ENCODE measurements at places on chromosomes 5 and 9.

DNA sequence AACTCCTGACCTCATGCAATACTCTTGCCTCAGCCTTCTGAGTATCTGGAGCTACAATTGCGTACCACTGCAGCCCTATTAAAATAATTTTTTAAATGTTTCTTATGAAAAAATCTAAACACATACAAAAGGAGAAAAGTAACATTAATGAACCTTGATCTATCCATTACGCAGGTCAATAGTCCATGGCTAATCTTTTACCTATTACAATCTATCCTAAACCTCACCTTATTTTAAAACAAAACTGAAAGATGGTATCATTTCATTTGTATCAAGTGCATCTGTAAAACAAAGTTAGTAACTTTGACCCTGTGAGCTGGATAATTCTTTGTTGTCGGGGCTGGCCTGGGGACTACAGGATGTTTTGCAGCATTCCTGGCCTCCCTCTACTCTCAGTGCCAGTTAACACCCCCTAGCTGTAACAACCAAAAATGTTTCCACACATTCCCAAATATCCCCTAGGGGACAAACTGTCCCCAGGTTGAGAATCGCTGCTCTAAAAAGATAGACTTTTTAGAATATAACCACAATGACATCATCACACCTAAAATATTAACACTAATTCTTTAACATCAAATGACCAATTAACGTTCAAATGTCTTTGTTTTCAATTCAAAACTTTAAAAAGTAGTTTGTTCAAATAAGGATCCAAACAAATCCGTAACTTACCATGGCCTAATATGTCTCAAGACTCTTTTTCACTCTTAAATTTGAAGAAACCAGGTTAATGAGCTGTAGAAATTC is 54.8 kb downstream of the RNF38 start:
- no peak for DNase-seq

- no peak for DNase-seq
Measured at GRCh38 chr5:32734827-32735378, 23.8 kb downstream of the NPR3 start.

DNA sequence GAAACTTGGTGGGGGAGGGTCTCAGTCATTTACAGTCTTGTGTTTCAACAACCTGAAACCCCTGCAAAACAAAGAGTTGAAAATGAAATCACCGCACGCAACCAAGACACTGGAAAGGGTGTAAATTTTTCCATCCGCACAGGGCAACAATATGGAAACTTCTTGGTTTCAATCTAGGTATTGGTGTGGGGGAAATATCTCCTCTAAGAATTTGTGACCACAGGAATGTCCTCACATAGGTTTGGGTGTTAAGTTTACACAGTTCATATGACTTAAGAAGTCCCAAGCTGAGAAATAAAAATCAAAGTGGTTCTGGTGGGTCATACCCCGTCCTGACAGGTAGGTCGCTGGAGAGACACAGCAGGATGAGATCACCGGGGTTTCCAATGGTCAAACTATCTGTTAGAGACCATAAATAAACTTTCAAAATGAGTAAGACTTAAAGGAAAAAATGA is 51.9 kb upstream of the PIP5K1B start:
- DNase-seq = no peak

- DNase-seq = no peak
Measured at GRCh38 chr9:132725306-132725705, 55.0 kb downstream of the GTF3C4 start.

DNA sequence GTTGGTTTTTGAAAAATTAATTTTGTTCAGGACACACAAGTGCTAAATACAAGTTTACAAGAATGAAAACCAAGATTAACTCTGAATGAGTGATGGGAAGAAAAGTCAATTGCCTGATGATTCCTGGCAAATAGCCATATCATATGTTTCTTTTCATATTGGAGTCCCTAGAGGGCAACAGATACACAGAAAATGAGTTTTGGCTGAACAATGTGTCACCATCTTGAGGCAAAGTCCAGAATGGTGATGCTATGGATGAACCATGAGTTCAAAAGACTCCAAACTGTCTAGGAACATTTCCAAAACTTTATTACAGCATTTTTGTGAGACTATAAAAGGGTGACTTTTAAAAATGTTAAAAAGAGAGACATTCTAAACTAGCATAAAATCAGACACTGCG is 382.9 kb downstream of the TMEM161B start:
- no peak for DNase-seq

DNA sequence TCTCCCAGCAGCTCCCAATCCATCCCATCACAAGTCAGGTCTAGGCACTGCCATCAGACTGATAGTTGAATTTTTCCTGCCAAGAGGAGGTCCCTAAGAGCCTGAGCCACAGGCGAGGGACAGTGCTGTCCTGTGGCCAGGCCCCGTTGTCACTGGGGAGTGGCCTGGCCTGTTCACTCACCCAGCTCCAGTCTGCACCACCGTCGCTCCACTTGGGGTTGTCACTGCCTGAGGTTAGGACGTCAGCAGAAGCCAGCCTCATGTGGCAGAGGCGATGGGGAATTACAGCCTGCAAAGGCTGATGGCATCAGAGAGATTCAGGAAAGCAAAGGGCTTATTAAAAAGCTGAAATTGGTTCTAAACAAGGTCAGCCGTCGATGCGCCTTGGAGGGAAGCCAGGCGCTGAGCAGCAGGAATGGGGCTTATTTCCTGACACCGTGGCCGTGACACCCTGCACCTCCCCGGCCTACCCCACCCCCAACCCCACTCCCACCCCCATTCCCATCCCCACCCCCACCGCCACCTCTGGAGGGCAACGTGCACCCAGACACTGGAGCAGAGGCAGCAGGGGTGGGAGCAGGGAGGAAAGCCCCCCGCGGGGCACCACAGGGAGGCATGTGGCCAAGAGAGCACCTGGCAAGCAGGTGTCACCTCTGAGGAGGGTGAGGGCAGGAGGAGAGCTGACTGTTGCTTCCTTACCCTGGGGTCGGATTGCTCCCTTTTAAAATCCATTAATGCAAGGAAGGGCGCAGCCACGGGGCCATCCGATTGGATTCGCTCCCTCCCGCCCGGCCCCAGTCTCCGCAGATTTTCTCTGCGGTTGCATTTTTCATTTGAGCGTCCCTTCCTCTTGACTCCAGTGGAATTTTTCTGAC is 3.1 kb upstream of the DBH start:
- no peak for DNase-seq

DNA sequence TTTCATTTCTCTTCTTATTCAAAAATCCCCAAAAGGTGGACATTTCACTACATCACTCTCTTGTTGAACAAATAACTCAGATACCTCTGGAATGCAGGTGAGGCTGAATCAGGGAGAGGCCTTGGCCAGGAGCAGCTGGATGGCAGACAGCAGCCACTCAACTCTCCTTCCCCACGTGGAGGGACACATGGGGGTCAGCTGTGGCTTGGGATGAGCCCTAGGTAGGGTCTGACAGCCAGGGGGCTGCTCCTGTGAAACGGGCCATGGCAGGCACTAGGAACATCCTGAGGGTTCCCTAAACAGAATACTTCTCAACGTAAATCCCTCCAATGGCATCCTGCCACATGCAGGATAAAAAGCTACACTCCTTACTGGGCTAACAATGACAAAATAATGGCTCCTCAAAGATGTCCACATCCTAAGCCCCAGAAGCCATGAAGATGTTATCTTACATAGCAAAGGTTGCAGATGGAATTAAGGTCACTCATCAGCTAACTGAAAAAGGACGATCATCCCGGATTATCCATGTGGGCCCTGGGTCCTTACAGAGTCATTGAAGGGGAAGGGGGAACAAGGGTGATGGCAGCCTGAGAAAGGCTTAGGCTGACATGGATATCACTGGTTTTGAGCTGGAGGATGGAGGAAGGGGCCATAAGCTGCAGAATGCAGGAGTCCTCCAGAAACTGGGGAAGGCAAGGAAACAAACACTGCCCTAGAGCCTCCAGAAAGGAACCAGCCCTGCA is 31.4 kb upstream of the S1PR3 start:
- no peak for DNase-seq

DNA sequence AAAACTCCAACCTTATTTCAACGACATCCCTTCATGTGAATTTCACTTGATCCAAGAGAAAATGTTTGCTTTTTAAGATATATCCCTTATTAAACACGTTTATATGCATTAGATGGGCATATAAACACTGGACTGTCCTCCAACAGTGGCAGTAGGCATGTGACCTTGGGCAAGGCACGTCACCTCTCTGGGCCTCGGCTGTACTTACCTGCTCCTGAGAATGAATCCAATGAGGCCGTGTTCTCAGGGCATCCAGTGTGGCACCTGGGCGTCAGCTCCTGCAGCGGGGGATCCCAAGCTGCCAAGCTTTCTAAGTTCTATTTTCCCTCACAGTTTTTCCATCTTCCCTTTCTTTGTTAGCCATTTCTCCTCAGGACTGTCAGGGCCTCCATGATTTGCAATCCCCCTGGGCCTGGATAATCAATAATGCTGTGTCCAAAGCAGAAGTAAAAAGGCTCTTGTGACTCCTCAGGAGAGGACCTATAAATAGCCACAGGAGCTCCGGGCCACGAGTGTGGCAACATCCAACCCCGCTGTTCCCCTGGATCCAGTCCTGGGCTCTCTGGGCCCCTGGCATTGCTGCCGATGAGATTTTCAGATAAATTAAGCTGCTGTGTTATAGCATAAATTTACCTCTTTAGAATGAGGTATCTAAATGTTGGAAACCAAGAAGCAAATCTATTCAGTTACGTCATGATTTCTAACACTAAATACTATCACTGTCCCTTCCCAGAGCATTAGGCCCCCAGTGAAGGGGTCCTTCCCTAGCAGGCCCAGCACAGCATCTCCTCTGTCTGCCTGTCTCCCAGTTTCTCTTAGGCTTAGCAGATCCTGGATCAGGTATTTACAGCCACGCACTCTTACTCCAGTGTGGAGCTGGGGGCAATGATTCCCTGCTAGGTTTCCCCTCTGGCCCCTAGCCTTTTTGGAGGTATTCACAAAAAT is 76.8 kb downstream of the PTPN3 start:
- no peak for DNase-seq

- no peak for DNase-seq
Measured at GRCh38 chr9:35741740-35742139, 7.3 kb downstream of the GBA2 start.

GRCh38 chr5:139494256-139494655 is 11.7 kb upstream of the STING1 start:
- no peak for DNase-seq

GRCh38 chr5:170450061-170450669 is 53.7 kb upstream of the KCNIP1 start:
- DNase-seq = no peak

GRCh38 chr5:8749556-8749955 is 796.3 kb downstream of the SEMA5A start:
- no peak for DNase-seq

DNA sequence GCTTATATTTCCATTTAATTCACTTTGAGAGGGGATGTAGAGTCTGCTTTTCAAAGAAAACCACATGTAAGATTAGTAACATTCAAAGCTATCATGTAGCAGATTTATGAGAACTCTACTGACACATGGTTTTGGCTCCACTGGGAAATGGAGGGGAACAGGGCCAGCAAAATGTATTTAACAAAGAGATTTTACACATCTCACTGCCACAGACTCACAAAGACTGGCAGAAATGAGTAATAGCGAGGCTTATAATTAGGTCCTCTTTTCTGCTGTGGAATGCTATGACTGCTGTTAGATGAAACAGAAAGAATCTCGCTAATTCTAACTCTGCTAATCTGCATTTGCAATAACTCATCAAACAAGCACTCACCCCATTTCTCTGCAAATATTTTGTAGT is 4.5 kb downstream of the DAP start:
- DNase-seq = no peak

DNA sequence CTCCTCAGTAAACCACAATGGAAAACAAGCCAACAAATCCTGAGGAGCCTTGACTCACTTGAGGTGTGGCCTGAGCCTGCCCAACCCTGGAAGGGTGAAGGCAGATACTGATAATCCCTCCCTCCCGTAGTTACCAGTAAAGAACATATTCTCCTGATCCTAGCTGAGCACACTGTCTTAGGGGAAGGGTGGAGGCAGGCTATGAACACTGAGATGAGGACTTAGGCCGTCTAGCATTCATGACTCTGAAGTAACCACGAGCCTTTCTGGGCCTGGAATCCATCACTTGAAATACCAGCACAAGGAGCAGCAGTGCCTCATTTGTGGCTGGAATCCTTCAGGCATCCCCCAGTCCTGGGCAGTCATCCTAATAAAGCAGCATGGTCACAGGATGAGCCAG is 124.5 kb upstream of the PRLR start:
- no peak for DNase-seq

GRCh38 chr5:179387151-179388110 is 42.2 kb upstream of the ADAMTS2 start:
- DNase-seq = no peak

DNA sequence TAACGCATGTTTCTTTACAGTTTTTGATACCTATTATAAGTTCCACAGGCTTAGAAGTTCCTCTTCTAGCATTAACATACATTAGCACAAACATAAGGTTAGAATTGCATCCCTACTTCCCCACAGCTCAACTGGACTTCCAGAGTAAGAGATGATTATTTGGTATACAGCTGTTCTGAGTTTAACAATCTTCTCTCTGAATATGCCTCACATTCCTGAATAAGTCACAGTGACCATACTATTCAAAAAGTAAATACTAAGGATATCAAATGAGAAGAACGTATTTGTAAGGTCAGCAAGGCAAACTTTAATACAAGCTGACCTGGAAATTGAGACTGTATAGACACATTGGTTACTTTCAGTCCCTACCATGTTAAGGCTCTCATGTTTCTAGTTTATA is 21.3 kb downstream of the NR6A1 start:
- no peak for DNase-seq

- DNase-seq = no peak
Measured at GRCh38 chr9:36974731-36975130, 59.3 kb downstream of the PAX5 start.

Data from activated CD8-positive, alpha-beta memory T cell treated with anti-CD3 and anti-CD28 coated beads for 48 hours (primary cell).